Bronchial smooth muscle cell (primary cell): ENCODE measurements at places on chromosomes 6 and 20. TPM values are rescaled to one million over a fixed set of nuclear protein-coding genes. Genes with fewer than 3 reads are reported as not detected.

The CST4 gene
- not detected in 2 replicates for total RNA-seq

The GRIK2 gene
- 0.79 TPM in 1 of 2 replicates, not detected in the other for total RNA-seq

The BPIFB4 gene
- not detected in 2 replicates for total RNA-seq

The AIG1 gene
- 21.7 and 22.4 TPM in 2 replicates for total RNA-seq

The CTAGE9 gene
- under 0.01 TPM in 1 of 2 replicates, not detected in the other for total RNA-seq

The SLC22A2 gene
- not detected in 2 replicates for total RNA-seq

The PNLDC1 gene
- total RNA-seq = 2.0 TPM in 1 of 2 replicates, not detected in the other

The CD24 gene
- total RNA-seq = 1.1 and 4.9 TPM in 2 replicates

The ACTL10 gene
- 1.1 and 1.9 TPM in 2 replicates for total RNA-seq

The CDSN gene
- total RNA-seq = not detected in 2 replicates

The KCNG1 gene
- 5.5 and 10.6 TPM in 2 replicates for total RNA-seq

The BPI gene
- 0.17 and 0.32 TPM in 2 replicates for total RNA-seq

The LST1 gene
- total RNA-seq = 0.09 and 0.32 TPM in 2 replicates

The ECT2L gene
- 0.09 and 0.16 TPM in 2 replicates for total RNA-seq

The TNF gene
- total RNA-seq = not detected in 2 replicates

The TMEM74B gene
- not detected in 2 replicates for total RNA-seq

The DUSP15 gene
- 0.26 TPM in 1 of 2 replicates, not detected in the other for total RNA-seq

The IL20RA gene
- 0.17 and 0.32 TPM in 2 replicates for total RNA-seq

The CRISP3 gene
- total RNA-seq = not detected in 2 replicates

The POLR1C gene
- 21.0 and 22.8 TPM in 2 replicates for total RNA-seq

The WFDC12 gene
- total RNA-seq = not detected in 2 replicates

The CALHM4 gene
- total RNA-seq = not detected in 2 replicates

The PDE10A gene
- 1.3 and 6.8 TPM in 2 replicates for total RNA-seq

The MED23 gene
- total RNA-seq = 15.6 and 23.0 TPM in 2 replicates

The PTGIS gene
- total RNA-seq = 82.7 and 295 TPM in 2 replicates
